ENCODE measurements at places on chromosomes 7 and 10.

GRCh38 chr10:121285406-121286196 lies 312.6 kb downstream of the FGFR2 start:
- no peak for DNase-seq

GRCh38 chr7:77619314-77619713 lies 76.9 kb upstream of the RSBN1L start:
- no peak for DNase-seq

DNA sequence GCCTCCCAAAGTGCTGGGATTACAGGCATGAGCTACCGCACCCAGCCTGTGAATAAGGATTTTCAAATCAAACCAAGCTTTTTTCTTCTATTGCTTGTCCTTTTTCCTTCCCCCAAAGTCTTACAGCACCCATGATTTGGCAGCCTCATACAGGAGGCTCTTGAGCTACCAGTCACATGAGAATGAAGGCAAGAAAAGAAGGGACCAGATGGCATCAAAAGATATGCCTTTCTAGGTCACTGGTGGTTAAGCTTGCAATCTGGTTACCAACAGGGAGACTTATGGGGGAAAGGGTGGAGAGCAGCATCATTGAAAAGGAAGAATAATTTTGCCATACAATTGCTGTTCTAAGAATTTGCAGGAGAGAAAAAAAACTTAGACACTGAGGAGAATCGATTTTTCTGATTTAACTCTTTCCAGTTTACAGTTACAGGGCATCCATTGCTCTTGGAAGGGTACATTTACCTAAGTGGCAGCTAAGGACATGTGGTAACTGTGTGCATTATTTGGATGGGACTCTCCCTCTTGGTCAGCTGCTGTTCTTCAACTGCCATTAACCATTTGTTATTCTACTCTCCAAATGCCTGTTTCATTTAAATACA lies 29.5 kb downstream of the SMNDC1 start:
- DNase-seq, result no peak

DNA sequence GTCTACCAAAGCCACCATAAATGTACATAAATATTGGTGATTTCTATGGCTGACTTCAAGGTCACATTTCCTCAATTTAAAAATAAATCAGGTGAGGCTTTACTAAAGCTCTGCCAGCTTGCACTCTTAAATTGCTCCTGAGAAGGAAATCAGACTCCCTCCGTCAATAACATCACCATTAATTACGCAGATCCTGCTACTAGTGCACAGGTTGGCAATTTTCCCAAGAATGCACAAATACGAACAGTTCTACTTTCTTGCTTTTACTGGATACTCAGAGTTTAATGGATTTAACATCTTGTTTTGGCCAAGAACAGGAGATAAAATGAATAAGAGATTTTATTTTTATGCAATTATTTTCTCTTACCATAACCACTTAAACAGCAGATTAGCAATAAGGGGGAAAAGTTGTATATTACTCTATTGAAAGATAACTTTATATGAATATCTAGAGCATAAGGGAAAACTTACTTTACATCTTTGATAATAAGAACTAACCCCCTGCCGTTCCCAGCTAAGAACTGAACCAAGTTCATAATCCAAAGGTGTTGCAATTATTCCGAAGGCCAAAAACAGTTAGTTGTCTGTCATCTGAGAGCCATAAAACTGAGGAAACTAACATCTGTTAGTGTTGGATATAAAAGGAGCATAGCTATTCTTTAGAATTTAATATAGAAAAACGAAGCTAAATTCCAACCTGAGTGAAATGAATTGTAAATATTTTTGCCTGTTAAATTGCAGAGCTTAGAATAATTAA lies 140.5 kb downstream of the TWIST1 start:
- no peak for DNase-seq

DNA sequence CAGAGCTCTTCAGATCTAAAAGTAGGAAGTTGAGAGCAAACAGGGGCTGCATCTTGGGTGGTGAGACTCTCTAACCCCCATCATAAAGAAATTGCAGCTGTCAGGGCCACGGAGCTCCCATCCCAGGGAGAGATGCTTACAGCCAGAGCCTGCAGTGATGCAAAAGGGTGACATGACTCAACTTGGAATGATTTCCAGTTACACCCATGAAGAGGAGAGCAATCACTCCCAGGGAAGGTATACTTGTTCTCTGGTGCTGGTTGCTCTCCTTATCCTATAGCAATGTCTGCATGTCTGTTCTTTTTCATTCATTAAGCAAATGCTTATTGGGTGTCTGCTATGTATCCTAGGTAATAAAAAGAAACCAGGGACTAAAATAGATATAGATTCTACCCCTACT lies 228.0 kb downstream of the RAB11FIP2 start:
- no peak for DNase-seq

- DNase-seq, result no peak
Measured at GRCh38 chr10:132335189-132336063, 3.4 kb downstream of the LRRC27 start.

DNA sequence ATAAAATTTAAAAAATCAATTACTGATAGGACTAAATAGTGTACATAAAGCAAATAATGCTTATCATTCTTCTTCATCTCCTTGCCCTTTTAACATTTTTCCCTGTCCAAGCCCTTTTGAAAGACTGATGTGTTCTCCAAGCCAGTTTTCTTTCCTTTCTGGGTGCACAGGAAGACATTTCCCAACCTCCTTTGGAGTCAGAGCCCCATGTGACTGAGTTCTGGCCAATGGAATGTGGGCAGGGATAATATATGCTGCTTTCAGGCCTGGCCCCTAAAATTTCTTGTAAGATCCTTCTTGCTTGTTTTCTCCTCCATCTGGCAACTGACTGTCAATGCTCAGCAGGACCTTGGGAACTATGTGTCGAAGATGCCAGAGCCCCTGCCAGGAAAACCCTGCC lies 197.5 kb downstream of the EMX2 start:
- DNase-seq, result no peak

GRCh38 chr7:55130395-55131141 lies 111.8 kb downstream of the EGFR start:
- DNase-seq, result no peak

GRCh38 chr10:17236468-17237148 lies 8.6 kb downstream of the VIM start:
- no peak for DNase-seq

DNA sequence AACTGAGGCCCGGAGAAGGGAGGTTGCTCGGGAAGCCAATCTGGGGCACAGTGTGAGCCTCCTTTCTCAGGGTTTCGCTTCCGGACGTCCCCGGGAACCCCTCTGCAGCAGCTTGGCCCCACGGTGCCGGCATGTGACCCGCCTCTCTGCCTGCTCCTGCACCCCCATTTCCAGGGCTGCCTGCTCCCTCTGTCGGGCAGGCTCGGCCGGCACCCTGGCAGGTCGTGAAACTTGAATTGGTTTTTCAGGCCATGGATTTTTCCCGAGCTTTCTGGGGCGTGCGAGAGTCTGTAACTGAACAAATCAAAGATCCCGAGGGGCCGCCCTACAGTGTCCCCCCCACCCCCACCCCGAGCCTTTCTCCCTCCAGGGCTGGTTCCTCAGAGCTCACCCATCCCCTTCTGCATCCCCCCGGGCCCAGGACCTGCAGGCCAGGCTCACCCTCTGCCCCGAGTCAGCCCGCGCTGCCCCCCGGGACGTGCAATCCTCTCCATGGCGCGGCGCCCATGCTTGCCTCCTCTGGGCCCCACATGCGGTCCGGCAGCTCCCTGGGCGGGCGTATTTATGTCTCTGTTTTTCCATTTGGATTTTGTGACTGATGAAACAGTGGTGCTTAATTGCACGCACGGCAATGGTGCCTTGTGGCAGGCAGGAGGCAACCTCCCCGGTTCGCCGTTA lies 58.1 kb downstream of the UNCX start:
- DNase-seq, result no peak

GRCh38 chr7:26305090-26305868 lies 13.6 kb downstream of the SNX10 start:
- no peak for DNase-seq

- DNase-seq, result no peak
Measured at GRCh38 chr7:2596464-2597272, 35.1 kb upstream of the TTYH3 start.

- no peak for DNase-seq
Measured at GRCh38 chr7:75889223-75889825, 10.5 kb downstream of the RHBDD2 start.

GRCh38 chr7:130838738-130839137 lies 104.7 kb upstream of the KLF14 start:
- DNase-seq, result no peak

DNA sequence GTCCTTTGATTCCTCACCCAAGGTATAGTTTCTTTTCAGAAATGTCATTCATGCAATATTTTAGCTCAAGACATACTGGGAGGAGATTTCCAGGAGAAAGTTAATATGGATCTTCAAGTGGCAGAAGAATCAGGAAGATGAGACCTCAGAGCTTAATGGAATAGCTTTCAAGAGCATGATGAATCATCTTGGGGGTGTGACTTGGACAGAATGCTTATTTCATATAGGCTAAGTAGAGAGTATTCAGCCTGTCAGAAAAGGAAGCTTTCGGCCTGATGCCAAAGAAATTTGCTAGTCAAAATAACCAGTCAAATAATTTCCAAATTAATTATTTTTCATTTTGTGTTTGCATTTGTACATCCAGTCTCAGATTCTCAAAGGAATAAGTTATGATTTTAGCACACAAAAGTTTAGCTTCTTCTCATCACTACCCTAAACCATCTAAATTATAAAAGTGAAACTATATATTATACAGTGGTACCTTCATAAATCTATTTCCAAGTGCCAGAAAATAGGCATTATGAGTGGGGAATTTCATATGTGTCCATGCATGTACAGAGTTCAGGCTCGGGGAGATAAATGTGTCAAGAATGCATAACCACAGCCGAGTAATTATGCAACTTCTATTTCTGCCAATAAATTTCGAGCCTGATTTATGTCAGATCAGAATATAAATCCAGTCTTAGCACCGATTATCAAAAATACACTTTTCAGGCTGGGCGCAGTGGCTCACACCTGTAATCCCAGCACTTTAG lies 27.3 kb upstream of the CALD1 start:
- DNase-seq, result no peak

DNA sequence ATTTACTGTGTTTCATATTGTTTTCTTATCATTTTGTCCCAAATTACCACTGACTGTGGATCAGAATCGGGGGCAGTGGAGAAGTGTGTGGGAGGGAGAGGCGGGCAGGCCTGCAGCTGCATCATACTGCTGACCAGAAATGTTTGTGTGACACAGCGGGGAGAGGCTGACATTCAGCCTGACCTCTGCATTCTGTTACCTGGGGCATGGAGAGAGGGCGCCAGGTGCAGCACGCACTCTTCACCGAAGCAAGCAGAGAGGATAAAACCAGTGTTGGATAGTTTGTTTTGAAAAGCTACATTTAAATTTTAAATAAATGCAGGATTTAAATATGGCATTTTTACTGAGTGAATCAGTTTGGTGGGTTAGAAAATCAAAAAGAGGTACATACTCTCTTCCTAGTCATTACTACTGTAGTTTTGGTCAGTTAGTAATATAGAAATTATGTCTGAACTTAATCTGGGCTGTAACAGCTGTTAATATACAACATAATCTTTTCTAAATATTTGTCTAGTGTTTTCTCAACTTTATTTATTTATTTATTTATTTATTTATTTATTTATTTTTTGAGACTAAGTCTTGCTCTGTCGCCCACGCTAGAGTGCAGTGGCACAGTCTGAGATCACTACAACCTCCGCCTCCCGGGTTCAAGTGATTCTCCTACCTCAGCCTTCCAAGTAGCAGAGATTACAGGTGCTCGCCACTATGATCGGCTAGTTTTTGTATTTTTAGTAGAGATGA lies 8.8 kb upstream of the STMP1 start:
- no peak for DNase-seq

DNA sequence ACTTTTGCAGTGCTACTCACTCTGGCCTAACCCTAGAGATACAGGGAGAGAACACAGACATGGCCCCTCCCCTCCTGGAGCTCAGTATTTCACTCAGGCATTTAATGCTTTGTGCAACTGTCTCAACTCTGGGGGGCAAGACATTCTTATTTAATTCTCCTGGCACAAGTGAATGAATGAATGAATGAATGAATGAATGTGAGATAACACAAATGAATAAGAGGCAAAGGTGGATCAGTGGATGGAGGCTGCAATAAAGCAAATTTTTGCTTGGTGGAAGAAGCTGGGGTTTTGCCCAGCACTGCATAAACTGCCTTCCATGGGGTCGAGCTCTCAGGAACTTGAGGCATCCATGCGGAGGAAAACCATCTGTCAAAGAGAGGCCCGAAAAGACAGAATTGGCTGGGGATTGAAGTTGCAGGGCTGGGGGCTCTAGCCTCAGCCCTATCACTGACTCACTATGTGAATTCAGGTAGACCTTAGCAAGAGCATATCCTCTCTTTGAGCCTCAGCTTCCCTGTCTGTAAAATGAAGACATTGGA lies 441.4 kb upstream of the ZMIZ1 start:
- DNase-seq, result no peak

GRCh38 chr10:27783660-27784059 lies 38.0 kb upstream of the MKX start:
- no peak for DNase-seq

DNA sequence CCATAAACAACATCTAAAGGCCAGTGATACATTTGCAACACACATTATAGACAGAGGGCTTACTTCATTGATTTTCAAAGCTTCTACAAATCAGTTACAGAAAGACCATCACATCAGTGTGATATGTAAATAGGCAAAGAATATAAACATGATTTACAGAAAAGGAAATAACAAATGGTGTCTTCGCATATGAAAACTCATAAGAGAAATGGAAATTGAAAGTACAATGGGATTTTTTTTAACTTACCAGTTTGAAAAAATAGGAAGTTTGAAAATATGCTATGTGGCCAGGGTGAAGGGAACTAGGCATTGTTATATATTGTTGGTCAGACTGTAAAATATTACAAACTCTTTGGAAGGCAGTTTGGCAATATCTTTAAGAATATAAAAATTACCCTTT lies 27.3 kb downstream of the SEC23IP start:
- DNase-seq, result no peak

- no peak for DNase-seq
Measured at GRCh38 chr10:82282782-82283456, 407.9 kb downstream of the NRG3 start.

DNA sequence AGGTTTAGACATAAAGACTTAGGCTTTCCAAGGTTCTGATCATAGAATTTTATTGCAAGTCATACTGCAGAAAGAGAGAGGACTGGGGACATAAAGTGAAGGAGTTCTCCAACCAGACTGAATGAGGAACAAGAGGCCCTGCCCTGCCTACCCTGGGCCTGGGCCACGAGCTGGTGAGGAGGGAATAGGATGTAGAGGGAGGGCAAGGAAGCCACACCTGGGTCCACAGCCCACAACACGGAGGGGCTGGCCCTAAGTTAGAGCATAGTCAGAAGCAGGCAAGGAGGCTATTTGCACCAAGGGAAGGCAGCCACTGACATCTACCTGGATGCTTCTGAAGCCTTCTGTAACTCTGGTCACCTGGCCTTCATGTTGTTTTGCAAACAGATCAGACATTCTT lies 82.2 kb upstream of the CXCL12 start:
- no peak for DNase-seq

DNA sequence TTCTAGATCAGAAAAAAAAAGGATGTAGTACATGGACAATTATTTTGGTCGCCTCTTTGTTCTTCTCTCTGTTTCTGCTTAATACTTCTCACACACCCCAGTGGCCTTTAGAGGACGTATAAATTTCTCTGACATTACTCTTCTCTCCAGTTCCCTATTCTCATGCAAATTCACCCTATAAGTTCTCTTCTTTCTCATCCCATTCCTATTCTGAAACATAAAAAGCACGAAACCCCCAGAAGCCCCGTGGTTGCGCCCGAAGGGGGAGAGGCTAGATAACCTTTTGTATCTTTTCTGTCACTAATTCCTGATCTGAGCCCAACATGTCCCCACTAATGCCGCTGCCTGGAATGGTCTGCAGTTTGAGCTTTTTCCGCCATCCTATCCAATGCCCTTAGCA lies 136.9 kb downstream of the SKIDA1 start:
- DNase-seq, result no peak

GRCh38 chr7:123958186-123958703 lies 33.2 kb downstream of the SPAM1 start:
- DNase-seq, result no peak
